Posterior vena cava (tissue), 2 donors: ENCODE measurements at places on chromosomes 7 and 10.
A peak's percentile ranks its signal among the peaks of the same experiment; 100 is the strongest.

- DNase-seq, result no peak
Observed at GRCh38 chr10:116671274-116671926, 50.6 kb downstream of the PNLIPRP2 start.

GRCh38 chr10:118216571-118217170 lies 125.5 kb downstream of the FAM204A start:
- no peak for DNase-seq

GRCh38 chr7:121909716-121910345 lies 36.9 kb downstream of the PTPRZ1 start:
- no peak for DNase-seq

GRCh38 chr10:32084185-32084851 lies 28.1 kb upstream of the KIF5B start:
- DNase-seq, result no peak

DNA sequence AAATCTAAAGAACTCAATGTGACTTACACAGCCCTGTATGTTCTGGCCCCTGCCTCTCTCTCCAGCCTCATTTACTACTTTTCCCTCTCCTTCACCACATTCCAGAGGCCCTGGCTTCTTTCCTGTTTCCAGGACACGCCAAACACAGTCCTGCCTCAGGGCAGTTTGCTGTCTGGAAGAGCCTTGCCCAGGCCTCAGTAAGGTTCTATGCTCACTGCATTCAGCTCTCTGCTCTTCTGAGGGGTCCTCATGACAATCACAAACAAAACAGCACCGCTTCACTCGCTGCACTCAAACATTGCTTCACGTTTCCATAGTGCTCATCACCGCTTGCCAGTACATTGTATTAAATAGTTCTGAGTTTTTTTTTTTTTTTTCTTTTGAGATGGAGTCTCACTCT lies 35.1 kb upstream of the GARS1 start:
- no peak for DNase-seq

- no peak for DNase-seq
Observed at GRCh38 chr7:37109016-37109683, 339.5 kb downstream of the ELMO1 start.

DNA sequence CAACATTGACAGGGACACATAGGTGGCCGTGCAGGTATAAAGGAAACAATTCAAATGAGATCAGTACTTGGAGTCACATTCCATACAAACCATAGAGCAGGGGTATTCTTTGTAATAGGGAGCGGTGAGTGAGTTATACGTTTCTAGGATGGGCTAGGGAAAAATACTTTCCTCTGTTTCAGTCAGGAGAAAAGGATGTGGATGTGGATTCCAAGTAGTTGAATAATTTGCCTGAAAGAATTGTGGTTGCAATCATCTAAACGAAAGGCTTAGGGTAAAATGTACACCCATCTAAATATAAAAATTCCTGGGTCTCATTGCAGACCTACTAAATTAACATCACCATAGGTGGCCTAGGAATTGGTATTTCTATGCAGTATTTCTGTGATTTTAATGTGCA lies 270.7 kb upstream of the IGFBP3 start:
- no peak for DNase-seq

- no peak for DNase-seq
Observed at GRCh38 chr7:16514271-16514670, 12.4 kb upstream of the LRRC72 start.

- DNase-seq, result no peak
Observed at GRCh38 chr10:102727037-102727818, 12.8 kb downstream of the SFXN2 start.

DNA sequence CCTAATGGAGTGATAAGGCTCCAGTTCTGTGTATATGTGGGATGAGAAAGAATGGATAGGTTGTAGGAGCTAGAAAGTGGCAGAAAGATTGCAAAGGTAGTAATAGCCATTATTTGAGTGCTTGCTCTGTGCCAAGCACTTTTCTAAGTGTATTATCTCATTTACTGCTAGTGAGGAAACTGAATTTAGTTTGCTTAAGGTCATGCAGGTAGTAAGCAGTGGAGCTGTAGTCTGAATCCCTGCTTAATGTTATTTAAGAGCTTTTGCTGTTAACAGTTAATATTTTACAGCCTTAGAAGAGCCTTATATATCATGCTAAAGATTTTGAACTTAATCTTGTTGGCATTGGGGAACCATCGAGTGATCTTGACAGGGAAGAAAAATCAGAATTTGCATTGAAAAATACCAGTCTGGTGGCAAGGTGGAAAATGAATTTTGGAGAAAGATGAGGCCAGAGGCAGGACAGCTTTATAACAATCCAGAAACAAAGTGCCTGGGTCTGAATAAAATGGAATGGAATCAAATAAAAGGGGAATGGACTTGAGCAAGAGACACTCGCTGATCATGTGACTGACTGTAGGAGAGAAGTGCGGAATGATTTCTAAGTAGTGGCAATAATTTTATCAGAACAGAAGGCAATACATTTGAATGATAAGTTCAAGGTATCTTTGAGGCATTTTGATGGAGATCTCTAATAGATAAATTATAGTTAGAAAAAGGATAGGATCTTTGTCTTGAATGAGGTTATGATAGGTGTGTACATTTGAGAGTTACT lies 15.2 kb downstream of the CAPZA2 start:
- DNase-seq, result no peak

- no peak for DNase-seq
Observed at GRCh38 chr7:37259319-37259821, 189.3 kb downstream of the ELMO1 start.

GRCh38 chr10:3108033-3108432 lies 40.7 kb downstream of the PFKP start:
- DNase-seq, result peak; percentile 48

- DNase-seq, result no peak
Observed at GRCh38 chr10:133040198-133040597, 47.5 kb upstream of the ADGRA1 start.

DNA sequence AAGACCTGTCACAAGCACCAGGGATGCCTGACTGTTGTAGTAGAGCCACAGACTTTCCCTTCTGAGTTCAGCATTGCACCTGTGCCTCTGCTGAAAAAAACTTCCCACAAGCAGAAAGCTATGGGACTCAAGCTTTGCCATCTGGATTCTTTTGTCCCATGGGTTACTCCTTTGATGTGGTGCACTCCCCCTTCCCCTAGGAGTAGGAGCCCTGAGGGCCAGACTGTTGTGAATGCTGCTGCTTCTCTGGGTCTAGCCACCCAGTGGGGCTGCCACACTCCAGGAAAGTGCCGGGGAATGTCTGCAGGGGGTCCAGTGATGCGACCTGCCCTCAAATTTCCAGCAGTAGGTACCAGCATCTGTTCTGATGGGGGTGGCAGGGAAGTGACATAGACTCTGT lies 11.7 kb downstream of the CASP7 start:
- DNase-seq, result no peak

- DNase-seq, result no peak
Observed at GRCh38 chr10:115606086-115606485, 512.9 kb downstream of the ATRNL1 start.

DNA sequence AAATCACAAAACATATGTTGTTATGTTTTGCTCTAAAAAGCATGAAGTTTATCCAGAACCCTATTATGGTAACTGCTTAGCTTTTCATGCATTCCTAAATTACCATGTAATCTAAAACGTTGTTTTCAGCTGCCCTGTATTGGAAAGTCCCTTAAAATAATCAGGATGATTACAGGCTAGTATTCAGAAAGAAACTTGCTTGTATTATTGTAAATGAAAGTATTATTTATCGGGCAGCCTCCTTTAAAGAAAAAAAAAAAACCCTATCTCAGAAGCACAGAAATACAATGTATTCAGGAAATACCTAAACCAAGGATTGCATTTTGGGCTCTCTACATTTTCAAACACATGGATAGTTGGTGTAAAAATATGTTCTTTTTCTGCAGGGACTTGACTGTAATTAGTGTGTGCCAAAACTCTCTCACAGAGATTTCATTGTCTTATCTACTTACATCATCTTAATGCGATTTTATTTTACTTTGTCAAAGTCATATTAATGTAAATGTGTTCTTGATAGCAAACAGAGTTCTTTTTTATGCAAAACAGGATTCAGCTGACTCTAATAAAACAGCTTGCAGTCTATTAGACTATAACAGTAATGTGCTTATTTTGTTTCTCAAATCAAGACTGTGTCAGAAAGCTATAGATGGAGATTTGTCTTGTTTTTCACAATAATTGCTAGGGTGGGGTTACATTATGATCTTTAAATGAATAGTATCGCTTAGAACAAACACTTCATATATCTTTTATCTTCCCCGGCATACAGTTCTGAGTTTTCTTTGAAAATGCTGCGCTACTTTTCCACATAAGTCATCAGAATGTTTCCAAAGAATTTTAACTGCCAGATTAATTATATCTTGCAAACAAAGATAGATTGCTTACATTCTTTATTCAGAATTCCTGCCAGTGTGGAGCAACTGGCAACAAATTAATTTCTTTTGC lies 65.3 kb upstream of the ARID5B start:
- no peak for DNase-seq

- DNase-seq, result peak; percentile 80
Observed at GRCh38 chr10:126504063-126504760, 115.9 kb upstream of the ADAM12 start.
